BJ (cell line): ENCODE measurements at places on chromosomes 5 and 9.

DNA sequence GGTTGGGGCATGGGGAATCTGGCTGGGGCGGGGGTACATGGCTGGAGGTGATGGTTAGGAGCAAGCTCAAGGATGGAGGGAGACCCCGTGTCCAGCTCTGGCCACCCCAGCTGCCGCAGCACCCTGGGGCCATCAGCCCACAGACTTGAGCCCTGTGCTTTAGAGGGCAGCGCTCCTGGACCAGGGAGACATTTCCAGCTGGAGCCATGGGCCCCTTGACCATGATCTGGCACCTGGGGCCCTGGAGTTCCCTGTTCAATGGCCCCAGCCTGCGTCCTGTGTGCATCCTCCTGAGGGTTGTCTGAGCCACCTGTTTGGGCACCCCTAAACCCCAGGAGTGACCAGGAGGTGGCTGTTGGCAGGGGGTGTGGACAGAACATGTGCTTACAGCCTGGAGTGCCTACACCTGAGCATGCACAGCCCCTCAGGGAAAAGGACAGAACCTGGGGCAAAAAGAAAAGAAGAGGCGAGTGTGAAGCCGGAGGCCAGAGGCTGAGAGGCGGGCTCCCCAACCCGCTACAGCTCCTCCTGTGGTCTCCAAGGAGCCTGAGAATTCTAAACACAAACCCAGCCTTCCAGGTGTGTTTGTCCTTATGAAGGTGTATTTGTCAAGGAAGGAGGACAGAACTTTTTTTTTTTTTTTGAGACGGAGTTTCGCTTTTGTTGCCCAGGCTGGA lies 126.7 kb downstream of the C9orf50 start:
- no peak for DNase-seq

DNA sequence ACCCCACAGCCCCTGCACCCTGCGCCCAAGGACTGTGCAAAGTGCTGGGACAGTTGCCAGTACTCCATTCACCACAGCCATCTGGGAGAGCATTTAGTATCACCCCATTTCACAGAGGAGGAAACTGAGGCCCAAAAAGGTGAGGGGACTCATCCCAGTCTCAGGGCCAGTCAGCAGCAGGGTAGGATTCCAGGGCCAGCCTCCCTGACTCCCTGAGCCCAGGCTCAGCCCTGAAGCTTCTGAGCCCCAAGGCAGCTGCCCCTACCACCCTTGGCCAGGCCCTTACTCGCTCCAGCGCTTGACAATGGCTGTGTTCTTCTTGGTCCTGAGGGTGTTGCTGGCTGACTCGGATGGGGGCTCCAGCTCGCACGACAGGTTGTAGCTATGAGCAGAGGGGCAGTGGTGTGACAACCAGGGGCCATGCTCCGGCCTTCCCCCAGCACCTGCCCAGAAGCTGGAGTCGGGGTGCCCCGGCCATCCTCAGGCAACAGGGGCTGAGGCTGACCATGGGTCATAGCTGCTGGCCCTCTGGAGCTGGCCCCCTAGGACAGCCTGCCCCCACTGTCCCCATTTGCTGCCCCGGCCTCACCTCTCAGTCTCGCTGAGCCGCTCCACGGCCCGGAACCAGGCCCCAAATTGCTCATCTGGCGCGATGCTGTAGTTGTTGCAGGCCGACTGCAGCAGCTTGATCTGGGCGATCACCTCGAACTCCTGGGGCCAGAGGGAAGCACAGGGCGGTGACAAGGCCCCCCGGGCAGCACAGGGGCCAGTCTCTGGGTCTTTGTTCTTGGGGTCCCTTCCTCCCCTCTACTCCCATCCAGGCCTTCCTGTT lies 18.6 kb downstream of the RALGDS start:
- DNase-seq: no peak

- DNase-seq: peak; percentile 35
These were observed 193.6 kb downstream of the HSPA4 start for GRCh38 chr5:133245191-133246052.

- DNase-seq: no peak
These were observed 281.7 kb downstream of the PARP8 start for GRCh38 chr5:50947906-50948683.

DNA sequence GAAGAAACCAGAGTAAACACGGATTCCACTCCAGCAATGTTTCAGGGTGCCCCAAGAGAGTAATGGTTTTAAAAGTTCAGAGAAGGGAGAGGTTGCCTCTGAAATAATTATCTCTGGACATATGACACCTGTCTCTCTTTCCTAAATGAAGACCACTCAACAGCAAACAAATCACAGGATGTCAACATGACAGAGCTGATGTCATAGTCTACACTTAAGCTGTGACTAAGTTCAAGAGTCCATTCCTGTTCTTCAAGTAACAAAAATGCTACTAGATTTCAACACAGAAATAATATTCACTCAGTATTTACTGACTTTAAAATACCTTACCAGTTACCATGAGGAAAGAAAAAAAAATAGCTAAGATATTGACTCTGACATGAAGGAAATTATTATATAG lies 44.7 kb upstream of the SLC30A5 start:
- no peak for DNase-seq

GRCh38 chr5:107455111-107455544 lies 215.6 kb downstream of the EFNA5 start:
- no peak for DNase-seq

DNA sequence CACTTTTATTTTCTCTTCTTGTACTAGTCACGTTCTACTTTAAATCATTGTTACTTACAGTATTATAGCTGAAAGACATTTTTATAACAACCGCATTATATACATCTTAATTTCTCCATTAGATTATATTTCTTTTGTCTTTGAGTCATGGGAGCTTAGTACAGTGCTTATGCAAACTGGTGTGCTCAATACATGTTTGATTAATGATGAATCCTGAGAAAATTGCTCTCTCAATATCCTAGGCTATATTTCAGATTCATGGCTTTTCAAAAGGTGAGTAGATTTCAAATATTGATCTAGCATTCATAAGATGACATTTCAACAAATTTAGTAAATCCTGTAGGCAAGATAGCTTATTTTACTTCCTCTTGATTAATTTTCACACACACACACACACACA lies 102.2 kb upstream of the FST start:
- DNase-seq: no peak

DNA sequence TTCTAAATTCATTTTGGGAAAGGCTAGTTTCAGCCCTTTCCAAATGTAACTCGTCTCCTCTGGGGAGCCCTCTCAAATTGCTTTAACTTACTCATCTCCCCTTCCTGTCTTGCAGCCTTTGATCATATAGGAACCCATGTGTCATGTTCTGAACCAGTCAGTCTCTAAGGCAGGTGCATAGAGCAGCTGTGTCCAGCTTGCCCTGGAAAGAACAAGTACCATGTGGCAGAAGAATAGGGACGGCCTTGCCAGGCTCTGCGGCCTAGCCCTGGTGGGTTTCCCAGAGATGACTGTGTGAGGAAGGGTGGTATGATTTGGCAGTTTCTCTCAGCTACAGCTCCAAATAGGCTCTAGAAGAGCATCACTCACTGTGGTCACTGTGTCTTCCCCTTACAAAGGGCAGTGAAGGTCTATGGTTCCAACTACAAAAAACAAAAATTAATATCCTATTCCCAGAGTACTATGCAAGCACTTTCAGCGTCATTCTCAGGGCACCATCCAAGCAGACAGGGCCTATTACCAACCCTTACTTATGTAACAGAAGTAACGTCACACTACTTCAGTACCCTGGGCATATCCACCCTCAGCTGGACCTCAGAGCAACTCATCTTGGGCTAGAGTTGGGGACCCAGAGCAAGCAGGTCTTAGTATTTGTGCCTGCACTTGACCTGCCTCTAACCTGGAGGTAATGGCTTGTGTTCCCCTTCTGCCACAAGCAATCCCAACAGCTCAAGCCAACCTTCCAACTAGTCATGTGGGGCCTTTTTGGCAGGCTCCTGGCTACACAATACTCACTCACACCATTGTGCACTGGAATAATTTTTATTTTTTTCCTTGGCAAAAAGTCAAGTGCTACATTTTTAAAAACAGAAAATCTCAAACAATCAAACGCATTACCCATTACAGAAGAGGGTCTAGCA lies 37.2 kb upstream of the UBAP2 start:
- no peak for DNase-seq

DNA sequence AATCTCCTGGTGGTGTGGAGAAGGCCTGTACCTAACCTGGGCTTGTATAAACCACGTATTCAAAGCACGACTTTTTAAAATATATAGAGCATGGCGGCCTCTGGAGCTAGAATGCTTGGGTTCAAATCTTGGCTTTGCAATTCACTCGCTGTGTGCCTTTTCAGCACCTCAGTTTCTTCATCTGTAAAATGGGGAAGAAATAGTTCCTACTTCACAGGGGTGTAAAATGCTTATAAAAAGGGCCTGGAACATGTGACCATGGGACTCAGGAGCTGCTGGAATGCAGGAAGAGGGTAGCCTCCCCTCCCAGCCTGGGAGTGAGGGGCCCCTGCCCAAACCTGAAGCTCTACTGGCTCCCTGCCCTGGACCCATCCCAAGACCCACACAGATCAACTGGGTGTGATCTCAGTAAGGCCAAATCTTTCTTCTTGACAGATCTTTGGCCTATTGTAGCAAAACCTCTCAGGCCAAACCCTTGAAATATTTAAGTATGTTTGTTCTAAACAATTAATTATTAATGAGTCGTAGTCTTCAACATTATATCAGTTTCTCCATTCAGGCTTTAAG lies 269.0 kb downstream of the ZSWIM6 start:
- no peak for DNase-seq

GRCh38 chr9:134559013-134559412 lies 82.6 kb upstream of the COL5A1 start:
- DNase-seq: no peak

DNA sequence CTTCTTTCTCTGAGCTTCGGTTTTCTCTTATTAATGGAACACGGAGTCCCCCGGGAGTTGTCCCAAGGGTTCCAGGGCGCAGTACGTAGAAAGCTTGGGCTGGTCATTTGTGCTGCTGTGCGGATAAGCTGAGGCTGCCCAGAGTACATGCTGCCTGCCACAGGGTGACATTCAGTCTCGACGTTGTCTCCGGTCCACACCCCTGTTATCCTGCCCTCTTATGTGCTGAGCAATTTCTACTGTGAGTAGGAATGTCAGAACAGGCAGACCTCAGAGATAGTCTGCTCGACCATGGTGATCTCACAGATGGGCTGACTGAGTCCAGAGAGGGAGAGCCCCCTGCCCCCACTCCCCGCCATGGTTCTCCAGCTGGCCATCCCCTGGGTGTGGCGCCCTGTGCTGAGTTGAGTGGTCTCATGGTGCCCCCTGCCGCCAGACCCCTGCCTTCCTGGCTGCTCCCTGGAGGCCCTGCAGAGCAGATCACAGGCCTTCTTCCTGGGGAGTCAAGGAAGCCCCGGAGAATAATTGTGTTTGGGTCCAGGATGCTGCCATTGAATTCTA lies 124.0 kb downstream of the RGS3 start:
- DNase-seq: no peak

DNA sequence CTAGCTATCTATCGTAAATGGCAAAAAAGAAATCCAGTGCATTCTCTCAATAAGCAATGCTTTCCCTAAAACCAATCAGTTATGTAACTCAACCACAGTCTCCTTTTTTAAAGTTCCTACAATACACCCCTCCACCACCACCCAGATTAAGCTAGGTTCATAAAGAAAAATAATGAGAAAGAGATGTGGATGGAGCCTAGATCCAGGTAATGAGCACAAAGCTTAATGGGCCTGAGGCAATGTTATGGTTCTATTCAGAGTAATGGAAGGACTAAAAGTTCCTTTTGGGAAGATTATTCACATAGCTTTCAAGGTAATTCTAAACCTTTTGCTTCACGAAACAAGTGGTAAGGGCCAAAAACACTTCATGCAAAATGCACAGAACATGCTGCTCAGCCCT lies 113.5 kb downstream of the MPDZ start:
- DNase-seq: no peak

DNA sequence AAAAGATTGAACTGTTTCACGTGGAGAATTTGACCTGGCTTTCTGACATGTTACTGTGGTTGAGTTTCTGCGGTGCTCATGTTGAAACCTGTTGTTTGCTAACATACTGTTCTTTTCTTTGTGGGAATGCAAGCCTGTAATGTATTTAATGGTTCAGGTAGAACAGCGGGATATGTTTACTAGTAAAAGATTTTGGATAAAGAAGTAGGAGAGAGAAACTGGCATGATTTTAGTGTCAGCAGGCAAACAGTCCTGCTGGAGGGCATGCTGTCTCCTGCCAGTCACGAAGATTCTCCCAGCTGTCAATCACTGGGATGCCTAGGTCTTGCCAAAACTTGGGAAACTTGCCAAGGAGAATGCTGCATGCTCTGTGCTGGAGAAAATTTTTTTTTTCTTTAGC lies 263.5 kb downstream of the TAF11L14 start:
- no peak for DNase-seq

GRCh38 chr5:1315018-1315708 lies 20.3 kb upstream of the TERT start:
- no peak for DNase-seq

DNA sequence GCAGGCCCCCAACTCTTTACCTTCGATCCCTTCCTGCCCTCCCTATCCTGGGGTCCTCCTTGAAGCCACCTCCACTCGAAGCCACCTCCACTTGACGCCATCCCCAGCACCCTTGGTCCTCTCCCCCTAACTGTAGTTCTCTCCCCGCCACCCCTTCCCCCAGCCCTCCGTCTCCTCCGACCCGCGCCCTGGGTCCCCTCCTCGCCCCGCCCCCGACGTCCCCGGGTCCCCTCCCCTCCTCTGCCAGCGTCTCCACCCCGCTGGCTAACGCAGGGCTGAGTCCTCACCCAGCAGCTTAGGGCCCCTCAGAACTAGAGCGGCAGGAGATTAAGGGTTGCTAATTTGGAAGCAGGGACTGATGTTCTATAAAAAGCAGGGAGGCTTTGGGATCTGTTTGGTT lies 30.6 kb upstream of the ANKRD33B start:
- DNase-seq: no peak

DNA sequence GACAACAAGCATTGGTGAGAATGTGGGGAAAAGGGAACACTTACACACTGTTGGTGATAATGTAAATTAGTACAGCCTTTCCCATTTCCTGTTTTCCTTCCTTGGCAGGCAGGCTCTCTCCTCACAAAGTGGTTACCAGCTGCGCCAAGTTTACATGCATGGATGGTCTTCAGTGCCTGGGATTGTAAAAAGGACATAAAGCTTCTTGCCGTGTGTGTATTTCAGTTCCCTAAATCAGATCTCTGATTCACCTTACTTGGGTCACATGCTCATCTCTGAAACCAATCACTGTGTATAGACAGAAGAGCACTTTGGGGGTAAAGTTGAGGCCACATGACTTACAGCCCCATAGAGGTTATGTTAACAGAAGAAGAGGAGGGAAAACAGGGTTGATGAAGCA lies 92.8 kb downstream of the CAVIN4 start:
- DNase-seq: no peak

DNA sequence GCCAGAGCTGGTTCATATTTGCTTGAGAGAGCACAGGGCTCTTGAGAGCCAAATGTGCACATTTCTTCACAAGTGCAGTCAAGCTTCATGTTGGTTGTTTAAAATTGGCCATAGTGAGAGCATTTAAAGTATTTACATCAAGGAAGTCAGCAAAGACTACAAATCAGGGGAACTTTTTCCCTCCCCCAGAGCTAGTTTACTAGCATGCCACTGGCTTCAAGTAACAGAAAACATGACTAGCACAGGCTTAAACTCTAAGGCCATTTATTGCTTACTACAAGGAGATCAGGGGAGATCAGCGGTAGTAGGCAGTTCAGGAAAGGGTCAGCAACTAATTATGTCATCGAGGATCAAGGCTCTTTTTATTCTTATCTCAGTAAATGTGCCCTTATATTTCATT lies 11.0 kb upstream of the CCDC171 start:
- no peak for DNase-seq

- DNase-seq: no peak
These were observed 119.3 kb upstream of the ZNF608 start for GRCh38 chr5:124865603-124866354.

- DNase-seq: no peak
These were observed 23.0 kb downstream of the MARCHF6 start for GRCh38 chr5:10376544-10376943.
